Epithelial cell of proximal tubule (primary cell): ENCODE measurements at places on chromosomes 3 and 15. TPM values are rescaled to one million over a fixed set of nuclear protein-coding genes. Genes with fewer than 3 reads are reported as not detected.

Gene ZNF501
- 1.7 and 2.4 TPM in 2 replicates for total RNA-seq

Gene SCAPER
- 5.4 and 13.3 TPM in 2 replicates for total RNA-seq

Gene ARRDC4
- total RNA-seq = 2.0 and 18.3 TPM in 2 replicates

Gene FHIT
- total RNA-seq = 0.65 and 3.7 TPM in 2 replicates

Gene IL5RA
- not detected in 2 replicates for total RNA-seq

Gene SKOR1
- total RNA-seq = not detected in 2 replicates

Gene GCSAM
- not detected in 2 replicates for total RNA-seq

Gene SNRK
- total RNA-seq = 12.9 and 16.3 TPM in 2 replicates

Gene CPNE9
- not detected in 2 replicates for total RNA-seq

Gene CHL1
- total RNA-seq = 0.17 TPM in 1 of 2 replicates, not detected in the other

DNA sequence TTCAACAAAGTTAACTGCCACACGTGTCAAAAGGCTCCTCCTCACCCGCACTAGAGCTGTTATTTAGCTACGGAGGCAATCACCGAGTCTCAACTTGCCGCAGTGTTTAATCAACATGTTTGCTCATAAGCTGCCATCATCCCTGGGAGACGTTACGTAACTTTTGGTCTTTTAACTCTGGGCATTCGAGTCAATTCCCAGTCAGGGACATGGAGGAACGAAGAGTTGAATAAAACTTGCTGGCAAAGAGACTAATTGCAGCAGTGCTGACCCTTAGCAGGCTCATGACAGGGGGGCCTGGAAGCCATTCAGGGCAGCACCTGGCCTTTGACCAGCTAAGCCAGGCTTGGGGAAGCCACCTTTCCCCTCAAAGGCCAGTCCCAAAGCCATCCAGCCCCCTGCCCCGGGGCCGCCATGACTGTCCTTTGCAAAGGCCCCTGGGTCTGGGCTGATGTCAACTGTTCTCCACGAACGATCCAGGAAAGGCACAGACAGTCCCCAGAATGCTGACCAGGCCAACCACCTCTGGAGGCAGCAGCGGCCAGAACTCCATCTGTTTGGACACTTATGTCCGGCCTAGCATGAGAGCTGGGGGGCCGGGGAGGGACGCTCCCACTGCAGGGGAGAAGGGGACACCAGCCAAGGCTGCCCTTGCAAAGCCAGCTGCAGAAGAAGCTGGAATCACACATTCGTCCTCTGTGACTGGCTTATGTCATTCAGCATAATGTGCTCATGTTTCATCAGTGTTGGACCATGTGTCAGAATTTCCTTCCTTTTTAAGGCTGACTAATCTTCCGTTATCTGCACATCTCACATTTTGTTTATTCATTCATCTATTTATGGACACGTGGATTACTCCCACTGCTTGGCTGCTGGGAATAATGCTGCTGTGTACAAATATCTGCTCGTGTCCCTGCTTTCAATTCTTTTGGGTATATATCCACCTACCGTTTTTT lies 43.7 kb downstream of the PCSK6 start:
- no peak for DNase-seq

GRCh38 chr15:27826902-27827714 lies 272.0 kb downstream of the OCA2 start:
- DNase-seq = no peak

DNA sequence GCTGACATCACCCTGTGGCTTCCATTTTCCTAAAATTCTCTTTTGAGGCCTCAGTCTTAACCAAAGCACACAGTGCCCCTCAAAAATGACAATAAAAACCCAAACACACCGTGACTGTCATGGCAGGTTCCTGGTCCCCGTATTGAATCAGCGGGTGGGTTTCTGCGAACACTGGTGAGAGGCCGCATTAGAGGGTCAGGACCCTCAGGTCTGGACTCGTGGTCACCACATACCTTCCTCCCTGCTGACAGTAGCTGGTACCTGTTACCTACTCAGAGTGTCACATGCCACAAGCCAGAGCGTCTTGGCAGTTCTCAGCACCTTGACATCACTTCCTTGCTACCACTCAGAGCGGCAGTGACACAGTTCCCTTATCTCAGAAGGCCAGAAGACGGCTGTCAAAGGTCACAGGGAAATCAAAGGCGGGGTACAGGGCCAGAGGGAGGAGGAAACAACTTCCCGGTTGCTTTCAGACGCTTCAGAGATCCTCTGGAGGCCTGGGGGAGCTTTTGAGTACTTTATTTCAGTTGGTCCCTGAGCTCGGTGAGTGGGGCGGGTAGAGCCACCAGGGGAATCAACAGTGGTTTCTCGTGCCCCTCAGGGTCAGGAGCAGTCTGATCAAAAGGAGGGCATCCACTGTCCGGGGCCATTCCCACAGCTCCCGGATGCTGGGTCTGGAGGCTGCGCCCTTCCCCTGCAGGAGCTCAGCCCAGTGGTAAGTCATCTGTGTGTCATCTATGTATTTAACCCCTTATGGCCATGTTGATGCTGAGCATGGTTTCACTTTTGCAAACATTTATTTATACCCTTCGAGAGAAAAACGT lies at the start of the genes CCR5AS and CCRL2:
Gene CCR5AS (minus strand): TSS at position 279 of the 824 bp plus-strand sequence.
Gene CCRL2 (plus strand): TSS at position 472 of the 824 bp plus-strand sequence. CDS start 821 bp downstream, outside the sequence.
- no peak for DNase-seq

GRCh38 chr15:30859091-30859874 lies 44.4 kb upstream of the FAN1 start:
- DNase-seq = no peak

- DNase-seq = no peak
Measured at GRCh38 chr3:173066044-173067004, 74.7 kb downstream of the SPATA16 start.

DNA sequence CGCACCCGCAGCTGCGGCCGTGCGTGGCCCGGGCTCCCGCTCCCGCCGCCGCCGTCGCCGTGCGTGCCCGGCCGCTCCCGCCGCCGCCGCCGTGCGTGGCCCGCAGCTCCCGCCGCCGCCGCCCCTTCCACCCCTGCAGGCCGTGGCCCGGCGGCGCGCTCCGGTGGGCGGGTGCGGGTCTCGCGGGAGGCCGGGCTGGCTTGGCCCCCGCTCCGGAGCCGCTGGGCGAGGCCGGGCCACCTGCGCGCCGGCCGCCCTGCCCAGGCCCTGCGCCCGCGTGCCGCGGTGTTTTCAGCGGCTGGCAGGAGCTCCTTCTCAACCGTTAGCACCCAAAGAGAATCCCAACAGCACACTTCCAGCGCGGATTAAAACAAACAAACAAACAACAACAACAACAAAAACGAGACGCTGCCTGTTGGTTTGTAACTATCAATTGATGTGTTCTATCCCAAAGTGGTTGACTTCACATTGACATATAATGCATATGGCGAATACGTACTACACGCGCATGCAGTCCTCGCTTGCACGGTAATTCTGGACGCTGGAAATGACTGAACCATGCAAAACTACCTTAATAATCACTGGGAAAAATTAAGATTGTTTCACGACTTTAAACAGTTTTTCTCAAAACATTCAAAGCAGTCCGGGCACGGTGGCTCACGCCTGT lies 113.7 kb upstream of the GOLGA8J start:
- no peak for DNase-seq

GRCh38 chr3:122030381-122031122 lies 8.5 kb upstream of the ILDR1 start:
- DNase-seq = no peak

DNA sequence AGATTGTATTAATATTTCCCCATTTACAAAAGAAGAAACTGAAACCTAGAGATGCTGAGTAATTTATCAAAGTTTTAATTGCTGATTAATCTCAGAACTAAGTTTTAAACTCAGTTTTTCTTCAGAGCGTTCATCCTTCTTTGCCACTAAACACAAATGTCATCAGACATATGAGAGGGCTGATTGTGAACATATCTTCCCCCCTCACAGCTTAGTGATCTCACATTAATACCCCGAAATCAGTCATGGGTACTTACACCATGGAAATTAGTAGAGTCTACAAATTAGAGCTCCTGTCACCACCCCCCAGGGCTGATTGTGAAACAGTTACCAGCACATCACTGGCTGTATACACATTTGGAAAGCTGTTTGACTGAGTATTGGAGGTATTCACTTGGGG lies 189.3 kb upstream of the SGO1 start:
- no peak for DNase-seq

DNA sequence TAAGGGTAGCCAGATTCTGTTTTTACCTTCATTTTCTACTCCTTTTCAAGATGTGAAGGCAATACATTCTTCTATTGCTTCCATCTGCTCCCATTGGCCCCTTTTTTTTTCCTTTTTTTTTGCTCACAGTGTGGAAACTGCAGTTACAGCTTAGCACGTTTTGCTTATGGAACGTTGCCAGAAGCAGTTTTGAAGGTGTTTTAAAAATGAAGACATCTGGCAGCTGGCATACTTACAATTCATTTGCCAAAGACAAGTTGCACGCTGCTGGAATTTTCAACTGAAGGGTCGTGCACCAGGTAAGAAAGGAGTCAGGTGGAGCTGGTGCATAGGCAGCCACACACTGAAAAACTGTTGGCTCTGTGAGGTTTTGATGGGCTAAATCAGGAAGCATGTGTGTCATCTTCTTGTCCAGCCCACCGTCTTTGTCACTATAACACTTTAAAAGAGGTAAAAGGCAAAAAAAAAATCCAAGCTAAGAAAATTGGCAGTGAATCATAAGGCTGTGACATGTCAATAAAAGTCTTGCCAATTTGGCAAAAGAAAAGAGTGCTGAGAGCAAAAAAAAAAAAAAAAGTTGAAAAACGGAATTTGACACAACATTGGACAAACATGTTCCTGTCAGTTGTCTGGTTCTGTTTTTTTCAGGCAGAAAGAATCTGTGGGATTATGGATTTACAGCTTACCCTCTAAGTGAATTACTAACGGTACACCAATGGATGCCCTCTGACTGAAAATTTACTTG lies 225.4 kb upstream of the SOX2 start:
- no peak for DNase-seq

DNA sequence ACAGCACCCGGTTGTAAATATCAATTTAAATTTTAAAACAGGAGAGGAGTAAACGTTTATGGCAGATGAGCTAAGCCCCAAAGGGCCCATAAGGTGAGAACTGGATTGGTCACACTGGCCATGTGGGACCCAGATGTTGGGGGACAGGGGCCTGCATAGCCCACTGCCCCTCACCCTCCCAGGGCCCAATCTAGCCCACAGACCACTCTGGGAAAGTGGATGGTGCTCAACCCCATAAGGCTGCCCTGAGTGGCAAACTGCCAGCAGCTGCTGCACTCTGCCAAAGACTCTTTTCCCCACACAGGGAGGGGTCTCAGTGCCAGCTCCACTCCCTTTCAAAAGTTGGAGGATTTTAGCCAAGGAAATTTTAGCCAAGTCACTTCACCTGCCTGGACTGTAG lies 42.5 kb downstream of the CCDC12 start:
- no peak for DNase-seq

DNA sequence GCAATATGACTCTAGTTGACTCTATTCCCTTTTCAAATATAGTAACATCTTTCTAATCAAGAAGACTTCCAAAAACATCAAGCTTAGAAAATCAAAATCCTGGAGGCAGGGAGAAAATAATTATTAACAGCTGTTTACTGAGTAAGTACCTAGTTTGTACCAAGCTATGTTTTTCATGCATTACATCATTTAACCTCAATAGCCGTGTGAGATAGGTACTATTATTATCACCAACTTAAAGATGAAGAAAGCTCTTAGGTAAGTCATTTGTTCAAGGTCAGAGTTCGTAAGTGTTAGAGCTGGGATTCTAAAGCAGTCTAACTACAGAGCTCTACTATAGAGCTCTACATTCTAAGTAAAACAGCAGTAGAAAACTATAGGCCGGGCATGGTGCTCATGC lies 41.6 kb downstream of the GSK3B start:
- no peak for DNase-seq

GRCh38 chr3:194265505-194265892 lies 85.6 kb downstream of the CPN2 start:
- no peak for DNase-seq

DNA sequence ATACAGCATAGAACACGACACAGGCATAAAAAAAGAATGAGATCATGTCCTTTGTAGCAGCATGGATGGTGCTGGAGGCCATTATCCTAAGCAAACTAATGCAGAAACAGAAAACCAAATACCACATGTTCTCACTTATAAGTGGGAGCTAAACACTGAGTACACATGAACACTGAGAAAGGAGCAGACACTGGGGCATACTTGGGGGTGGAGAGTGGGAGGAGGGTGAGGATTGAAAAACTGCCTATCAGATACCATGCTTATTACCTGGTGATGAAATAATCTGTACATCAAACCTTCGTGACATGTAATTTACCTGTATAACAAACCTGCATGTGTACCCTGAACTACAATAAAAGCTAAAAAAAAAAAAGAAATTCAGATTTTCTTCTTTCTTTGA lies 100.4 kb downstream of the PPM1L start:
- DNase-seq = no peak

DNA sequence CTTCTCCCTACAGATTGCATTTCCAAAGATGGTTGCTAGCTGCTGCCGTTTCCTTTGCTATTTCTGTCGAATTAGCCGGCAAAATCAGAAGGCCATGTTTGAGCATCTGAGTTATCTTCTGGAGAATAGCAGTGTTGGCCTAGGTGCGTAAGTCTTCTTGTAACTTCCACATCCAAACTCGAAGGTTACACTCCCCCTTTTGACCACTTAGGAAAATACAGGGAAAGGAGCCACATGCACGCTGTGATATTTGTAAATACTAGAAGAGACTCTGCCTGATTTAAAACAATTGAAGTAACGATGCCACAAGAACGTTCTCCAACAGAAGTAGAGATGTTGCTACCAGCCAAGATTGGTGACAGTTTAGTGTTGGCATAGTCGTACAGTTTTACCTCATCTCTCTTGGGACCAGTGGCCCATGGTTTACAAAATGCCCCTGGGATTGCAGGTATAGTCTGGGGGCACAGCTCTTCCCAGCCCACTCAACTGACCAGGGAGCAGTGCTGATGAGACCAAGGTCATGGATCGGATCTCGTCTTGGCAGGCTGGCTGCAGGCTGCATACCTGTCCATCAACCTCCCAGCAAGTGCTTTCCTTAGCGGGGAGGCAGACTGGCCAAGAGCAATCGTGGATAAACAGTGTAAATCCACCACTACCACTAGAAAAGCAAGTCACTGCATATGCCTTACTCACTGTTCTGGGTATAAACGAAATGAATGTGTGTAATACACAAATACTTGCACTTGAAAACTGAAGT lies 268.4 kb upstream of the CHRM5 start:
- DNase-seq = no peak

DNA sequence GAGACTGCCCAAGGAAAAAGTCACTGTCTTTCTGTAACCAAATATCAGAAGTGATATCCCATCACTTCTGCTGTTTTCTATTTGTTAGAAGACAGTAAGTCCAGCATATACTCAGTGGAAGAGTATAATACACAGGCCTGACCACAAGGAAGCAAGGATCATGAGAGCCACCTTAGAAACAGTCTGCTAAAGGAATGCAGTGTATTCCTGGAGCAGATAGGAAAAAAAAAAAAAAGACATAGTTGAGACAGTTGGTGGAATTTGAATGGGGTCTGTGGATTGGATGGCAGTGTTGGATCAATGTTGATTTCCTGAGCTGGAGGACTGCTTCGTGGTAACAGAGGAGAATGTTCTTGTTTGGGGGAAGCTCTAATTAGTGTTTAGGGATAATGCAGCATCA lies 26.5 kb upstream of the FBXL2 start:
- no peak for DNase-seq
